ENCODE measurements at places on chromosomes 1 and 21. TPM values are rescaled to one million over a fixed set of nuclear protein-coding genes. Genes with fewer than 3 reads are reported as not detected.

- H3K27me3 ChIP-seq: no peaks in the 10 kb centered on the region
- H3K4me1 ChIP-seq: no peaks in the 10 kb centered on the region
- H3K27ac ChIP-seq: no peak overlapping the region
- H3K4me3 ChIP-seq: no peak overlapping the region
- H3K36me3 ChIP-seq: no peaks in the 10 kb centered on the region
These were observed 100.7 kb downstream of the KCNN3 start for GRCh38 chr1:154769193-154769895.

DNA sequence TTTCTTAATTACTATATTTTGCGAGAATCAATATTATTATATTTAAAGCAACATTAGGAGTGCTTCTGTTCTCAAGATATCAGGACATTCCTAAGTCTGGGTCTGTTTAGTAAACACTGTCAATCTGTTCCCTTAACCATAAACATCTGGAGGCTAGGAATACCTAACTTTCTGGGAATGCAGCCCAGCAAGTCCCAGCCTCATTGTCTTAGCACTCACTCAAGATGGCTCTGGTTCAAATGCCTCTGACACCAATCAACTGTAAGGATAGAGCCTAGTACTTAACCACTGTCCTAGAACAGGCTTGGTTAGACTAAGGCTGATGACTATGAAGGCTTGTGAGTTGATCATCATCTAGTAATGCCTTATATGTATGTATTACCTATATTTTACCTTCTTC lies 61.5 kb downstream of the TNN start:
- H3K4me3 ChIP-seq: no peak overlapping the region
- peaks cover 44% of the 10 kb centered on the region for H3K4me1 ChIP-seq
- H3K27ac ChIP-seq: peak overlapping the region; percentile 78
- no peak for DNase-seq
- H3K36me3 ChIP-seq: no peaks in the 10 kb centered on the region
- no peaks in the 10 kb centered on the region for H3K27me3 ChIP-seq

DNA sequence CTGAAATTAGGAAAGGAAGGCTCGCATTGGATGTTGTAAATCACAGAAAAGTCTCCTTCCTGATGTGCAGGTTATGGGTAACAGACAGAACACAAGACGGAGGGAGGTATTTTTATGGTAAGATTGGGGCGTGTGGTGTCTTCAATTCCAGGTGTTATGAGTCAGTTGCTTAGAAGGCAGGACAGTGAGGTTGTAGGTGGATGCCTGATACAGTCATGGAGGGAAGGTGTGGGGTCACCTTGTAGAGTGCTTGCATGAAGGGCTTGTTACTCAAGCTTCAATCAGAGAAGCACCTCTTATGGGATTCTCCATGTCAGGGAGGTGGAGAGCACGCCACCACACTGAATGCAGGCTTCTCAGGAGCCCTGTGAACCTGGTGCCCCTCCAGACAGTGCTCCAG lies 63.1 kb downstream of the C1orf21 start:
- no peaks in the 10 kb centered on the region for H3K36me3 ChIP-seq
- H3K27me3 ChIP-seq: no peaks in the 10 kb centered on the region

DNA sequence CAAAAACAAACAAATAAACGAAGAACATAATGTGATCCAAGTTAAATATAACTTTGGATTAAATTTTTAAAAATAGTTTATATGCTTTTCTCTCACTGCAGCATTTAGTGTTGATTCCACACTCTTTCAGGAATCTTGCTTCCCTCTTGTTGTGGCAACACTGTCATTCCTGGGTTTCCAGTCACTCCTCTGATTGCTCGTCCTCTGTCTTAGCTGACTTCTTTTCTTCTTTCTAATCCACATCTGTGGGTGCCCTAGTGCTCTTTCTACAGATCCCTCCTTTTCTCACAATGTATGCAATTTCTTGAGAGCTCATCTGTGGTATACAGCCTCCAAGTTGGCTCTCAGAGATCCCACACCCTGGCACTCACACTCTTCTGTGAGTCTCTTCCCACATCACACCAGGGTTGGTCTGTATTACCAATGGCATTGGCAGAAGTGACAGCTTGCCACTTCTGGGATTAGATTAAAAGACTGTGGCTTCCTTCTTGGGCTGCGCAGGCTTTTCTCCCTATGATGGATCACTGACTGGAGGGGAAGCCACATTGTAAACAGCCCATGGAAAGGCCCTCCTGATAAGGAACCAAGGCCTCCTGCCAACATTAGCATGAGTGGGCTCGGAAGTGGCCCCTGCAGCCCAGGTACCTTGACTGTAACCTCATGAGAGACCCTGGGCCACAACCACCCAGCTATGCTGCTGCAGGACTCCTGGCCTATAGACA lies 11.5 kb upstream of the MYOC start:
- H3K27ac ChIP-seq: no peak overlapping the region
- H3K4me3 ChIP-seq: no peak overlapping the region
- no peaks in the 10 kb centered on the region for H3K36me3 ChIP-seq
- DNase-seq: no peak
- H3K4me1 ChIP-seq: no peaks in the 10 kb centered on the region

DNA sequence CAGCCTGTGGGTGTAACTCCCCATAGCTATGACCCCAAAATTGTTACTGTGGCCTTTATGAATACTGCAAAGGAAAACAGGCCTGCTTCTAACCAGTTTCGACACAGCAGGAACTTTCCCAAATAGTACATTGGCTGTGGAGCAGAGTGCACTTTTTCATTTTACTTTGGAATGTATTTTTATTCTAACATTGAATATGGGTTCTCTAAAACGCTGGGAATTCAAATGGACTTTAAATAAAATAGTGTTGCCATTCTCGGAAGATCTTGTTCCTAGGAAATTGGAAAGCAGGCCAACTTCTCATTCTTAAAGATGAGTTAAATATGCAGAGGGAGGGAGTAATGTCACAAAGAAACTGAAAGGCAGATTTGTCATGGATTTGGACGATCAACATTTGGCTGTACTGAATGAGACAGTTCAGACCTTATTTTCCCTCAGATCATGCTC lies 39.6 kb upstream of the ARHGAP29 start:
- no peaks in the 10 kb centered on the region for H3K36me3 ChIP-seq
- peak overlapping the region; percentile 44 for H3K27ac ChIP-seq
- H3K27me3 ChIP-seq: no peaks in the 10 kb centered on the region
- H3K4me3 ChIP-seq: no peak overlapping the region
- DNase-seq: no peak

The S100A2 gene
- 5.6 TPM for total RNA-seq

The SPRR2B gene
- total RNA-seq: not detected

The ATAD3C gene
- total RNA-seq: 10.4 TPM

The TTLL7 gene
- 16.2 TPM for total RNA-seq

The MCOLN2 gene
- total RNA-seq: 10.1 TPM

Measured in upper lobe of right lung (tissue), 1 donor.